D341Med (cell line): ENCODE measurements at places on chromosomes 12 and 14.

GRCh38 chr12:25152055-25152454 is 42.9 kb downstream of the DNAI7 start:
- no peak for DNase-seq

DNA sequence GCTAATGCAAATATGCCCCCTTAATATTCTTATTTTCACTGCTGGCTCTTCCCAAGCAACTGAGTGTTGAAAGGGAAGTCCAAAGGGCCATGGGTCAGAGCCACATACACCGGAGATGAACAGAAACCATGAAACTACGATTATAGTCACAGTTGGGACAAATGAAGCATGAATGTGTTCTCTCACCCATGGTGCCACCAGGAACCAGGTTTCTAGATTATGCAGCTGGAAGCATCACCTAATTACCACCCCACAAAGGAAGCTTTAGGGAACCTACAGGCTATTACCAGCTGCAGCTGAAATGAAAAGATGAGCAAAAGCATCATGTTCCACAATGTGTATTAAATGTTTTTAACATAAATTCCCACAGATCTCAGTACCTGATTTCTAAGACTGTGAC is 15.4 kb downstream of the TMTC1 start:
- DNase-seq, result no peak

GRCh38 chr14:101480747-101481530 is 80.4 kb upstream of the DIO3 start:
- no peak for DNase-seq

- no peak for DNase-seq
These were observed 56.7 kb downstream of the MSRB3 start for GRCh38 chr12:65335021-65335714.

DNA sequence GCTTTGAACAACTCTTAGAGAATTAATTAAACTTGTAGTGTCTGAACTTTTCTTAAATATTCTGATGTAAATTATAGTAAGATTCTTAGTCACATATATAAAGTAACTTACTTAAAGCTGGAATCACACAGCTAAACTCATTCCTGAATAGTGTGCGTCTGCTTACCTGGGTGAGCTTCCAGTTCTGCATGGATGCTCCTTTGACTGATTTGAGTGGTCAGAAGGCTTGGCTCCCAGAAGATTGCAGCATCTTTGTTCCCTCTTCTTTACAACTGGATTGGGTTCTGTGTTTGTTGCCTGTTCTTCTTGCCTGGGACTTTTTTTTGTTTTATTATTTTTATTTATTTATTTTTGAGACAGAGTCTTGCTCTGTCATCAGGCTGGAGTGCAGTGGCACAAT is 66.5 kb upstream of the ASPG start:
- DNase-seq, result no peak

DNA sequence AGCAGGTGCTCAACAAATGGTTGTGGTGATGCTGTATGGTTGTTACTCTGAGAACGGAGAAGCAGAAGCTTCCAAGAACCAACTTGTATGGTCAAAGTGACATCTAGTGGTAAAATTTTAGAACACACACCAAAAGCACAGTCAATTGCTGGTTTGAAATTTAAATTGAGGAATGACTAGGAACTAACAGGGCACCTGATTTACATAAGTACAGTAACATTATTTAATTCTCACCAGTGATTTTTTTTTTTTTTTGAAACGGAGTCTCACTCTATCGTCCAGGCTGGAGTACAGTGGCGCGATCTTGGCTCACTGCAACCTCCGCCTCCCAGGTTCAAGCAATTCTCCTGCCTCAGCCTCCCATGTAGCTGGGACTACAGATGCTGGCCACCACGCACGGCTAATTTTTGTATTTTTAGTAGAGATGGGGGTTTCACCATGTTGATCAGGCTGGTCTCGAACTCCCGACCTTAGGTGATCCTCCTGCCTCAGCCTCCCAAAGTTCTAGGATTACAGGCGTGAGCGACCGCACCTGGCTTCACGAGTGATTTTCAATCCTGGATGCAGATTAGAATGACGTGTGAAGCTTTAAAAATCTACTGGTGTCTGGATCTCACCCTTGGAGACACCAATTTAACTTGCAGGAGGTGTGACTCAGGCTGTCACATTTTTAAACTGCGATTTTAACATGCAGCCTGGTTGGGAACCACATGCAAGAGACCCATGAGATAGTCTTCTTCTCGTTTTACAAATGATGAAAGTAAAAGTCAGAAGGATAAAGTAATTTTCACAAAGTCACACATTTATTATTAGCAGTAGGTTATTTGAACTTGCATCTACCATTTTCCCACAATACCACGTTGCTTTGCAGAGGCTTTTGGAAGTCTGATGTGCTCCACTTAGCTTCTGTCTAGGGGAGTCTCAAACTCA is 14.1 kb upstream of the NUMB start:
- peak; percentile 69 for DNase-seq

DNA sequence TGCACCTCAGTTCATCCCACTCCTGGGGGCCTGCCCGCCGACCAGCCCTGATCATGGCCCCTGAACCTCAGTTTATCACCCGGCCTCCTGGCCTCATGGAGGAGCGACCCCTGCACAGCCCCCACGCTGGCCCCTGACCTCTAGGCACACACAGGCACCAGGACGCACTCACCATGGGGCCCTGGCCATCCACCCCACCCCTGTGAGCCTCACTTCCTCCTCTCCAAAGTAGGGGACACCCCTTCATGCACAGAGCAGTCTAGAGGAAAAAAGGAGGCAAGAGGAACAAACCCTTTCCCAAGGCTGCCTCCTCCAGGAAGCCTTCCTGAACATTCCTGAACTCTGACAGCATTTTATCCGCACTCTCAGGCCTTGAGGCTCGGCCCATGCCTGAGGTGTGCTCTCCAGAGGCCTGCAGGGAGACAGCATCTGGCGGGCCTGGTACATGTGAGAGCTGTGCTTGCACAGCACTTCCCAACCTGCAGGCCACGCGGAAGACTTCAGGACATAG is 39.4 kb downstream of the CCNK start:
- no peak for DNase-seq
